ENCODE measurements at places on chromosomes 12 and 14. TPM values are rescaled to one million over a fixed set of nuclear protein-coding genes. Genes with fewer than 3 reads are reported as not detected.

- H3K27ac ChIP-seq, result no peak overlapping the region
- no peaks in the 10 kb centered on the region for H3K36me3 ChIP-seq
- no peak overlapping the region for H3K4me3 ChIP-seq
- no peak for DNase-seq
- no peaks in the 10 kb centered on the region for H3K4me1 ChIP-seq
These were observed 80.5 kb upstream of the GARIN6 start for GRCh38 chr12:99567072-99567471.

Gene KRT73
- not detected for total RNA-seq

DNA sequence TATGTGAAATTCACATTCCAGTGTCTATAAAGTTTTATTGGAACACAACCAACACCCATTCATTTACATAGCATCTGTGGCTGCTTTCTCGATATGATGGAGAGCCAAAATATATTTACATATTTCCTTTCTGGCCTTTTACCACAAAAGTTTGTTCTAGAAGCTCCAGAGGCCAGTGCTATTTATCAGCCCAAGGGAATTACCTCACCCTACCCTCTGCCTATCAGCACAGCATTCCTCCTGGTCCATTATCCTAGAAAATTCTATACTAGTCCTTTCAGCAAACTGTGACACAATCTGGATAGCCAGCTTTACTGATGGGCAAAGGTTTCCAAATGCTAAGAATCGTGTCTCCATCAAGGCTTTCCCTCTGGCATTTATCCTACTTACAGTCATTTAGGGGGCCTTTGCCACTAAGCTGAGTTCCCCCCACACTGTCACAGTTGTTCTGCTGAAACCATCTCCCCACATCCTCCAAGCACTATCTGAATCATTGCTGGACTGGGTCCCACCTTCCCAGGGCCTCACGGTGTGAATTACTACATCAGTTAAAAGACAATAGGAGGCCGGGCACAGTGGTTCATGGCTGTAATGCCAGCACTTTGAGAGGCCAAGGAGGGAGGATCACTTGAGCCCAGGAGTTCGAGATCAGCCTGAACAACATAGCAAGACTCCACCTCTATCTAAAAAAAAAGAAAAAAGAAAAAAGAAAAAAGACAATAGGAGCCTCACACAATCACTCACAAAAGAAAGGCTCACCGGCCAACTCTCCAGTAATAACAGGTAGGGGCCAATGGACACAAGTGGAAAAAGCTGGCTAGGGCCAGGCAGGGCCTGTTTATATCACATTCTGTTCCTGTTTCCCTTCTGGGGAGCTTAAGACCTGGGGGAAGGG, 12.1 kb downstream of the SYNE3 start:
- no peak overlapping the region for H3K4me3 ChIP-seq
- peaks cover 10% of the 10 kb centered on the region for H3K27me3 ChIP-seq
- no peak for DNase-seq
- H3K36me3 ChIP-seq, result no peaks in the 10 kb centered on the region

Gene ESPL1
- 31.1 TPM for total RNA-seq

Gene CMTM5
- not detected for total RNA-seq

Gene PLEKHG7
- total RNA-seq, result 2.5 TPM

GRCh38 chr12:100554608-100555077, 18.8 kb upstream of the GAS2L3 start:
- peak; percentile 74 for DNase-seq
- no peak overlapping the region for H3K27ac ChIP-seq
- no peak overlapping the region for H3K4me3 ChIP-seq
- H3K27me3 ChIP-seq, result no peaks in the 10 kb centered on the region

Gene DNM1L
- 77.3 TPM for total RNA-seq

DNA sequence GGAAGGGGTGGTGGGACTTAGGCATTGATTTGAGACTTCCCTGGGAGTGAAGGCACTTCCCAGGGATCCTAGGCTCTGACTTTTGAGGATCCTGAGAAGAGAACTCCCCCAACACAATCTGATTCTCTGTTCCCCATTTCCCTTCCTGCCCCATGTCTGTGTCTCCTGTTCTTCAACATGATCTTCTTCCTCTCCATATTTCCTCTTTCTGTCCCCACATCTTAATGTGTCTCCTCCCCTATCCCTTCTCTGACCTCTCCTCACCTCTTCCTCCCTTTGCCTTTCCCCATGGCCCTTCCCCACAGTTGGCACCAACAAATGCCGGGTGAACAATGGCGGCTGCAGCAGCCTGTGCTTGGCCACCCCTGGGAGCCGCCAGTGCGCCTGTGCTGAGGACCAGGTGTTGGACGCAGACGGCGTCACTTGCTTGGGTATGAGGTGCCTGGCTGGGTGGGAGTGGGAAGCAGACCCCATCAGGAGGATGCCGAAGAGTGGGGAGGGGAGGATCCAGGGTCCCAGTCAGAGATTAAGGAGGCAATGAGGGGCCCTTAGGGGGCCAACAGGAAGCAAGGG, 15.2 kb upstream of the LRP1-AS start:
- H3K27me3 ChIP-seq, result peaks cover 11% of the 10 kb centered on the region
- H3K4me1 ChIP-seq, result peaks cover 23% of the 10 kb centered on the region
- DNase-seq, result no peak
- H3K27ac ChIP-seq, result no peak overlapping the region
- no peaks in the 10 kb centered on the region for H3K36me3 ChIP-seq

Gene AJUBA
- total RNA-seq, result 20.2 TPM

- no peak overlapping the region for H3K4me3 ChIP-seq
These were observed 159.9 kb upstream of the HIF1A start for GRCh38 chr14:61535458-61535857.

- no peak for DNase-seq
- H3K36me3 ChIP-seq, result no peaks in the 10 kb centered on the region
- peaks cover 9% of the 10 kb centered on the region for H3K27me3 ChIP-seq
- no peak overlapping the region for H3K27ac ChIP-seq
- no peaks in the 10 kb centered on the region for H3K4me1 ChIP-seq
These were observed 203.7 kb downstream of the SPTSSA start for GRCh38 chr14:34258318-34258717.

DNA sequence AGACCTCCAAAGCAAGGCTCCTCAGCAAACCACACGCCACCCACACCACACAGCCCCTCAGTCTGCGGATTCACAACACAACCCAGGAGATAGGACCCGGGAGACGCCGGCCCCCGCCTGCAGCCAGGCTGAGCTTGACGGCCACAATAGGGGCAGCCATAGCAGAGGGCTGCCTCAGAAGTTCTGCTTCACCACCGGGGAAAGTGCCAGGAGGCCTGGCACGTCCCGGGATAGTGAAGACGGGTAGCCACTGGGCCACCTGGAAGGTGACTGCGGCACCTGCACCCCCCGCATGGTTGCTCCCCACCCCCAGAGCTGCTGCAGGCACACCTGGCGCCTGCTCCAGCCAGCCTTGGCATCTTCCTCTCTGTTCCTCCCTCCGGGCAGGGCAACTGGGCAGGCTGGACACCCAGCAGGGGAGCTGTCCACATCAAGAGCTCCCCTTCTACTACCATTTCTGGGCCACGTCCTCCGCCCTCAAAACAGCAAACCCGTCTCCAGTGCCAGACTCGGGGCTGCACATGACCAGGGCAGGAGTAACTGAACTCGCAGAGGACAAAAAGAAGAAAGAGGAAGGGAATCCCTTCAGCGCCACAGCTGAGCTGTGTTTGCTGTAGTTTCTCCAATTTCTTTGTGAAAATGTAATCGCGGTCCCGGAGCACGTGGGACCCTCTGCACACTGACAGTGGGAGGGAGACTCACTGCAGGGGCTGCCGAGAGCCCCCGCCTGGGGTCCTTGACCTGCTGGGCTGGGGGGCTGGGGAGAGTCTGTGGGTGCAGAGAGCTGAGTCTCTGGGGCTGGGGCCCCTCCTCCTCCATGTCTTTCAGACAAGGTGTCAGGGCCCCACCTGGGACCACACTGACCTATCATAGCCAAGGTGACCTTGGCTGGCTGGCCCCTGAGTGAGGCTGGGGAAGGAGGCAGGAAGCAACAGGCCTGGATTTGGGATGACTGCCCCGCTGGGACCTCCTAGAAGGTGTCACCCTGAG, 74.2 kb upstream of the C14orf180 start:
- no peak for DNase-seq
- H3K4me3 ChIP-seq, result no peak overlapping the region
- H3K27ac ChIP-seq, result no peak overlapping the region
- no peaks in the 10 kb centered on the region for H3K36me3 ChIP-seq
- no peaks in the 10 kb centered on the region for H3K4me1 ChIP-seq
- H3K27me3 ChIP-seq, result peaks cover 88% of the 10 kb centered on the region

- no peak overlapping the region for H3K4me3 ChIP-seq
- no peak for DNase-seq
- H3K36me3 ChIP-seq, result no peaks in the 10 kb centered on the region
- no peaks in the 10 kb centered on the region for H3K27me3 ChIP-seq
- peaks cover 14% of the 10 kb centered on the region for H3K4me1 ChIP-seq
These were observed 36.1 kb downstream of the PPFIBP1 start for GRCh38 chr12:27560126-27560525.

DNA sequence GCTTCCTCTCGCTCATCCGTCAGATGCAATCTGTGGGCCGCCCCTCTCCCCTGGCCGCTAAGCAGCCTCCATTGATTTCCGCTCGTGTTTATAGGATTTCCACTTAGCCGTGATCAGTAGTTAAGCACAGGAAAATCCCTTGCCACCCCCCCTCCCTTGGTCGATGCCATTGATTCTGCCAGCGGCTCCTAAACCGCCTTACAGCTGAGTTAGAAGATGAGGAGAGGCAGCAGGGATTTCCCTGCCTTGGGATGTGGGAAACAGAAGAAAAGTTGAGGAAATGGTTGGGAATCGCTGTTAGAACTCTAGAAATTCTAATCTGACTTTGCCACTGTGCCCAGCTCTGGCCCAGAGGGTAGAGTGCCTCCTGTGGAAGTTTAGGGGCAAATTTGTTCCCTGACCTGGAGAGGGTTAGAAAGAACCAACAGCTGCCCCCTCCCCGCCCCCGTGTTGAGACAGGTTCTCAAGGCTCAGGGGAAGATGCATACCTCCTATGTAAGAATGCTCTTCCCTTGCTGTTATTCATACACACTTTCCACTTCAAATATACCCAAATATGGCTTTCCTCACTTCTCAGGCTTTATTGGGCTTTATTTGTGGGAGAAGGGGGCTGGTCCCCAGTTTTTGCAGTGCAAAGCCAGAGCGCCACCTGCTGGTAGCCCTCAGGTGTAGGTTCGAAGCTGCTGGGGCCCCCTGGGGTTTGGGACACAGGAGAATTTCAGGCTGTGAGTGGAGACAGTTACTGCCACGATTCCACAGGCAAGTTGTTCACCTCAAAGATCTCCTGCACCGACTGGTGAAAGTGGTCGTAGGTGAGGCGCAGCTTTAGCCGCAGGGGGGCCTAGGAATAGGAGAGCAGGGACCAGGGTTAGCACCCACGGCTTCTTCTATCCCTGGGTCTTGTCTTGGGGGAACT, 3.2 kb downstream of the THTPA start:
- no peak overlapping the region for H3K27ac ChIP-seq
- no peak overlapping the region for H3K4me3 ChIP-seq
- peaks cover 64% of the 10 kb centered on the region for H3K36me3 ChIP-seq
- H3K27me3 ChIP-seq, result no peaks in the 10 kb centered on the region
- peak; percentile 71 for DNase-seq

GRCh38 chr12:9751204-9752144, 9.2 kb downstream of the CD69 start:
- no peaks in the 10 kb centered on the region for H3K27me3 ChIP-seq
- no peak overlapping the region for H3K27ac ChIP-seq
- DNase-seq, result no peak
- no peaks in the 10 kb centered on the region for H3K36me3 ChIP-seq
- peaks cover 9% of the 10 kb centered on the region for H3K4me1 ChIP-seq

DNA sequence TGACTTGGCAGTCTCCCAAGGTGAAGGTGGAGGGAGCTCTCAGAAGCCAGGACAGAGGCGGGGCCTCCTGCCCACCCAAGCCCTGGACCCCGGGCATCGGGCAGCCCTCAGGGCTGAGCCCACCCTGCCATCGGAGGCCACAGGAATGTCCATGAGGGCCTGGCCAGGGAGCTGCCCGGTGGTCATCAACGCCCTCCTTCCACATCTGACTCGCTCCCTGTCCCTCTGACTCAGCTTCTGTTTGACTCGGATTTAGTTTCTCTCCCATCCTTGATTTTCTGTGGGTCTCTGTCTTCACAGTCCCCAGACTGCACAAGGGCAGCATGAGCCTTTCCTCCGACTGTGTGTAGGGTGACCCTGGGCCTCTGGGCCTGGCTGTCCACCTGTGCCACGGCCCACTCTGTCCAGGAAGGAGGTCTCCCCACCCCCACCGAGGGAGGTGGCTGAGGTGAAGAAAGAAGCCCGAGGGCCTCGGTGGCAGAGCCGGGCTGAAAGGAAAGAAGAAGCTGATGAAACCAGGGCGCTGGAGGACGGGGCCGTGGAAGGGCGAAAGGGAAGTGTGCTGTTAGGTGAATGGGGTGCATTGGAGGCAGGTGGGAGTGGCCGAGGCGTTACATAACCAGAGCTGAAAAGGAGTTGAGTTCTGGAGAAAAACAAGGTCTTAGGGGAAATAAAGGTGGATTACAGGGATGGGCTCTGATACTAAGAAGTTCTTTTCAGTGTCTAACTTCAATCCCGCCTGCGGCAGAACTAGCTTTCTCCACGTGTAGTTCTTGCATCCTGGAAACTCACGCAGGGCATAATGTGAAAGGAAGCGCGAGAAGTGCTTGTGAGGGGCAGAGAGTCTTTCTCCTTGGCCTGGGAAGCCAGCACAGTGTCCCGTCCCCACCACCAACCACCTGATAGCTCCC, 16.7 kb upstream of the TMEM106C start:
- no peak for DNase-seq
- peaks cover 19% of the 10 kb centered on the region for H3K27me3 ChIP-seq
- H3K36me3 ChIP-seq, result no peaks in the 10 kb centered on the region

Gene GPR137C
- total RNA-seq, result 2.0 TPM

DNA sequence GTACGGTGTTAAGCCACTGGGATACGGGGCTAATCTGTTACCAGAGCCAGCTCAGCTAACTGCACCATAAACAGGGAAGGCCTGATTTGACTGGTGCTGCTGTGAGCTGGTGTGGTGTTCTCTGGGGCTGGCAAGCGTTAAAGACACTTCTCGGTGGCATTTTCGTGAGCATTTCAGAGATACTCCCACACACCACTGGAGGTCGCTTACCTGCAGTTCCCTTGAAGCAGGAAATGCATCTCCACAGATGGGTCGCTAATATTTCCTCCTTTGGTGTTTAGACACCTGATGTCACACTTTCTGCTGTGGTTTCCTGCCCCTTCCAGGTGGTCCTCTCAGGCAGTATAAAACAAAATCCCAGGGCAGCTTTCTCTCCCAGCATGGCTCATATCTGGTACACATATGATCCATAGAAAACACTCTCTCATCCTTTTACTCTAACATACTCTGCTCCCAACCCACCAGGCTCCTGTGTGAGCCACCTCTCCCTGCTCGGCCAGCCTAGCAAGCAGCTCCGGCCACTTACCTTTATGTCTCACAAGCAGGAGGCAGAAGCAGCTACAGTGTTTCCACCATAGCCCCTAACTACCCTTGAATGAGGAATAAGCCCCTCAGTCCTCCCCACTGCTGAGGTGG, 129.9 kb upstream of the GRIN2B start:
- H3K27me3 ChIP-seq, result peaks cover 62% of the 10 kb centered on the region
- H3K27ac ChIP-seq, result no peak overlapping the region
- H3K36me3 ChIP-seq, result no peaks in the 10 kb centered on the region
- H3K4me1 ChIP-seq, result no peaks in the 10 kb centered on the region
- peak; percentile 35 for DNase-seq

GRCh38 chr14:89910691-89911009, 43.9 kb downstream of the EFCAB11 start:
- peak overlapping the region; percentile 42 for H3K4me3 ChIP-seq
- DNase-seq, result no peak
- H3K27me3 ChIP-seq, result no peaks in the 10 kb centered on the region
- H3K4me1 ChIP-seq, result peaks cover 29% of the 10 kb centered on the region

Measured in Calu3 (cell line).